Astrocyte (in vitro differentiated cells and primary cell): ENCODE measurements at places on chromosomes 2 and 18. TPM values are rescaled to one million over a fixed set of nuclear protein-coding genes. Genes with fewer than 3 reads are reported as not detected.

The MC5R gene
- 0.26 and 0.57 TPM in 2 replicates for total RNA-seq

The RNF125 gene
- total RNA-seq, result 1.8 and 1.9 TPM in 2 replicates

The TMEM163 gene
- 0.12 and 0.18 TPM in 2 replicates for total RNA-seq

The TWIST2 gene
- 2.5 and 3.2 TPM in 2 replicates for total RNA-seq

The ZSWIM2 gene
- not detected in 2 replicates for total RNA-seq

The SAG gene
- not detected in 2 replicates for total RNA-seq

The ALLC gene
- not detected in 2 replicates for total RNA-seq

The CD8A gene
- total RNA-seq, result 0.14 TPM in 1 of 2 replicates, not detected in the other

The ICA1L gene
- 2.7 and 4.9 TPM in 2 replicates for total RNA-seq

The GULP1 gene
- 33.4 and 39.4 TPM in 2 replicates for total RNA-seq

The DYNAP gene
- total RNA-seq, result not detected in 2 replicates

The OSBPL1A gene
- total RNA-seq, result 27.7 and 29.6 TPM in 2 replicates

The MSH6 gene
- 53.8 and 55.0 TPM in 2 replicates for total RNA-seq

The HOXD12 gene
- not detected in 2 replicates for total RNA-seq

The RAB6C gene
- total RNA-seq, result 0.09 and 0.14 TPM in 2 replicates

The B3GNT7 gene
- total RNA-seq, result 1.2 and 1.7 TPM in 2 replicates

The RAB17 gene
- 0.34 and 1.4 TPM in 2 replicates for total RNA-seq

The KCNJ13 gene
- not detected in 2 replicates for total RNA-seq

The TEKT4 gene
- total RNA-seq, result not detected in 2 replicates

The GDF7 gene
- total RNA-seq, result 0.91 and 1.9 TPM in 2 replicates

The SCYGR4 gene
- total RNA-seq, result not detected in 2 replicates

The SERPINB10 gene
- not detected in 2 replicates for total RNA-seq

The COL6A3 gene
- 200 and 560 TPM in 2 replicates for total RNA-seq

The IL36B gene
- total RNA-seq, result not detected in 2 replicates

The SP140L gene
- 32.2 and 36.8 TPM in 2 replicates for total RNA-seq

The MAPRE3 gene
- 27.0 and 29.0 TPM in 2 replicates for total RNA-seq

The DPYSL5 gene
- 1.2 and 2.9 TPM in 2 replicates for total RNA-seq

The NT5C1B gene
- not detected in 2 replicates for total RNA-seq

The LHCGR gene
- total RNA-seq, result not detected in 2 replicates

The POTEI gene
- total RNA-seq, result 0.32 and 0.50 TPM in 2 replicates

The MOGAT1 gene
- not detected in 2 replicates for total RNA-seq

The CRYBA2 gene
- total RNA-seq, result not detected in 2 replicates

The EML6 gene
- 0.23 and 0.60 TPM in 2 replicates for total RNA-seq

The MAP4K4 gene
- 204 and 231 TPM in 2 replicates for total RNA-seq

The GKN1 gene
- not detected in 2 replicates for total RNA-seq

The MROH2A gene
- total RNA-seq, result not detected in 2 replicates

The CDCA7 gene
- 4.6 and 5.3 TPM in 2 replicates for total RNA-seq

The UNC80 gene
- total RNA-seq, result 0.27 and 0.38 TPM in 2 replicates

The DNAJC5G gene
- not detected in 2 replicates for total RNA-seq

The DPP4 gene
- total RNA-seq, result 5.3 and 6.7 TPM in 2 replicates

The SERPINB5 gene
- 0.38 TPM in 1 of 2 replicates, not detected in the other for total RNA-seq

The FAP gene
- 0.96 and 1.3 TPM in 2 replicates for total RNA-seq

The SKOR2 gene
- total RNA-seq, result not detected in 2 replicates

The DAPL1 gene
- not detected in 2 replicates for total RNA-seq

The CHRNG gene
- not detected in 2 replicates for total RNA-seq

The CXCR1 gene
- total RNA-seq, result not detected in 2 replicates

The UCN gene
- total RNA-seq, result 1.1 and 1.5 TPM in 2 replicates

The SLC23A3 gene
- total RNA-seq, result 1.2 and 1.5 TPM in 2 replicates

The PKDCC gene
- 6.9 and 9.7 TPM in 2 replicates for total RNA-seq

The FAM110C gene
- 0.60 and 1.4 TPM in 2 replicates for total RNA-seq
